ENCODE measurements at places on chromosomes 16 and 17.

DNA sequence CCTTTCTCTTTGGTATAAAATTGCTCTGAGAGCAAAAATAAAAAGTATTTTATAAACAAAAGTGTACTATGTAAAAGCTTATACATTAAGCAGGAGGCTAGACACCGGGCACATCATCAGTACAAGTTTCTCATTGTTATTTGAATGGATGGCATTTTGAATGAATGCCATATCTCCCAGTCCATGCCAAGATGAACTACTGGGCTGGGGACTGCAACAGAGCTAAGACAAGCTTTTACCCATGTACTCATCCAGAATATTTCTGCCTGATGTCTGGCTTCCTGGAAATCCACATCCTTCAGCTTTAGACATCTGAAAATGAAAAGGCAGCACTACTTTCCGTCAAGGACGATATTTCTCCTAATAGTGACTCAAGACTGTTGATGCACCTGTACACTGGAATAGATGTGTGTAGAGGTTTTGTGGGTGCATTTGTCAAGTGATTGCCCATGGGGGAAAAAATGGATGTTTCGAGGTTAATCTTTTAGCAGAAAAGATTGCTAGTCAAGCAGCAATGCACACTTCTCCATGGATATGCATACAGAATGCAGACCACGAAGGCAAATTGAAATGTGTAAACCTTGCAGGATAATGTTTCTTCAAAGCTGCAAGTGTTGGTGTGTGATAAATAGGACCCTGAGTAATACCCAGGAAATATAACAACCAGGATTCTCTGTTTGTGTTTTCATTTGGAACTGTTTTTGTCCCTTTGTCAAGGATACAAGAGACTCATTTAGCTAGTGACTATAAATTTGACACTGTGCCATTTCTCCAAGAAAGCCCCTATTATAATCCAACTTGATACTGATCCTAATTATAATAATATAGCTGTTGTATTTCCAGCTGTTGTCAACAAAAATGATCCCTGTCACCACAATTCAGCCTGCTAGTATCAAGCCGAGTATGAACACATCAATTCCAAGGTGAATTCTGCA is 173.8 kb downstream of the CDH8 start:
- no peak for DNase-seq

DNA sequence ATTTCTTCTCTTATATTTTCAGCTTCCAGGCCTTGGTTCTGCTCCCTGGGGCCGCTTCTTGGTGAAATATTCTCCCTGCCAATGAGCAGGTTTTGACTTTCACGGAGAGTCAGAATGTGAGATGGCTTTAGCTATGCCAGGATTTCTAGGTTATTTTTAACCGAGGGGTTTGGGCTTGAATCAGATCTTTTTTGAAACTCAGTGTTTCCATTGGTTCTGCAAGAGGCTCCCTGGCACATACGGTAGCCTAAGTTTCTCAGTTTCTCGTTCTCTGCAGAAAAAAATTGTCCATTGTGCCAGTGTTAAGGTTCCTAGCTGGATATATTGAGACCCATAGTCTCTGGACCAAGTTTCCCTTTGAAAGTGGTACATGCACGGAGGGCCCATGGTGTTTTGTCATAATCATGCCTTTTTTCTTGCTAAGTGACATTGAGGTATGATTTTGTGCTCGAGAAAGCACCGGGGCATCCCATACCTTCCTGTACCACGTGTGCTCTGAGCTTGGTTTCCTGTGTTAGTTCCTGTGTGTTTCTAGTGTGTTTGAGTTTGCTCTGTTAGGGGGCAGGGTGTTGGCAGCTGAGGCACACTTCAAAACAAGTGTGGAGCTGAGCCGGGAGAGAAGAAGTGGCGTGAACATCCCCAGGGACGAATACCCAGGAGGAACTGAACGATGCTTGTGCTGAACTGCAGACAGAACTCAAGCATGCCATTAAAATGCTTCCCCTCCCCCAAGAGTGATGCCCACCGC is 127.2 kb downstream of the HS3ST3B1 start:
- peak; percentile 68 for DNase-seq

DNA sequence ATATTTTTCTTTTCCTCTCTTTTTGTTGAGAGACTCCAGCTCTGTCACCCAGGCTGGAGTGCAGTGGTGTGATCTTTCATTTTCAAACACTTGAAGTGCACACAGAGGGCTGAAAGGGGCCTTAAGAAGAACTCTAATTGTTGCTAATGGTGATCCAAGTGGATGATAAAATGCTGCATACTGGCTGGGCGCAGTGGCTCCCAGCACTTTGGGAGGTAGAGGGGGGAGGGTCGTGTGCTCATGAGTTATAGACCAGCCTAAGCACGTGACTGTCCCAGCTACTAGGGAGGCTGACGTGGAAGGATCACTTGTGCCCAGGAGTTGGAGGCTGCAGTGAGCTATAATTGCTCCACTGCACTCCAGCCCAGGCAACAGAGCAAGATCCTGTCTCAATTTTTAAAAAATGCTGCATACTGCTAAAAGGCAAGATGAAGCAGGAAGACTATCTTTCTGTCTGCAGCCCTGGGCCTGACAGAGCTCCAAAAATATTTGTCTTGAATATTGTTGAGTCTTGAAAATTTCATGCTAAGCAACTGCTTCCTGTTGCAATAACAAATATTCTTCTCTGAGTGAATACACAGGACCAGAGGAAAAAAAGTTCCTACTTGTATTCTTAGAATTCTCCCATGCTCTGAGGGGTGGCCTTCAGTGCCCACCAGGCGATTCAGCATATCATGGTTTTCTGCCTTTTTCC is 63.7 kb upstream of the AKTIP start:
- no peak for DNase-seq

DNA sequence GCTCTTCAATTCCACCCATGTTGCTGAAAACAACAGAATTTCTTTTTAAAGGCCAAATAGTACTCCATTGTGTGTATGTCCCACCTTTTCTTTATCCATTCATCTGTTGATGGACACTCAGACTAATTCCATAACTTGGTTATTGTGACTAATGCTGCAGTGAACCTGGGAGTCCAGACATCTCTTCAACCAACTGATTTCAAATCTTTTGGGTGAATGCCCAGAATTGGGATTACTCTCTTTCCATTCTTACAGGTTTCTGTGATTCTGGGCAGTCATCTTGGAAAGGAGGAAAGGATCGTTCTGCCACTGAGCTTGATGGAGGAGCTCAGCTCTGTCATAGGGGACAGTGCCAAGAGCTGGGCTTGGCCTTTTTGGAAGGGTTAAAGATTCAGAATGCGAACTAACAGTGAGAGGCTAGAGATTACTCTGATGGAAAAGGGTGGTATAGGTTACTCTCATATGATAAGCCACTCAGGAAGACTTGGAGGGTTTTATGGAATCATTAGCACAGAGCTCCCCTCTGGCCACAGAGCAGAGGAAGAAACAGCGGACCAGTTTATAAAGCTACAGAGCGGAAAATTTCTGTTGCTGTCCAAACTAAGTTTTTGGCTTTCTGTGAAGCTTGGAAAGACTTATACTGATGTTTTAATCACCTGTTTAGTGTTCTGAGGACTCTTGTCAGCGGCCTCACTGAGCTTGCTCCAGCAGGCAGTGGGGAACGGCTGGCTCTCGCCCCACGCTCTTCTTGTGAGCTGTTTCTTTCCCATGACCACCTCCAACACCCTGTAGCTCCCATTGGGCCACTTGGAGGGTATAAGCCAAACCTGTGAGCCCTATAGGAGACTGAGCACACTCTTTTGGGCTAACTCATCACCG is 48.3 kb downstream of the HIC1 start:
- no peak for DNase-seq

GRCh38 chr16:15605839-15606517 is 37.0 kb downstream of the MARF1 start:
- DNase-seq: no peak

- no peak for DNase-seq
These were observed 741 bp upstream of the TLCD3A start for GRCh38 chr17:731644-732066.

DNA sequence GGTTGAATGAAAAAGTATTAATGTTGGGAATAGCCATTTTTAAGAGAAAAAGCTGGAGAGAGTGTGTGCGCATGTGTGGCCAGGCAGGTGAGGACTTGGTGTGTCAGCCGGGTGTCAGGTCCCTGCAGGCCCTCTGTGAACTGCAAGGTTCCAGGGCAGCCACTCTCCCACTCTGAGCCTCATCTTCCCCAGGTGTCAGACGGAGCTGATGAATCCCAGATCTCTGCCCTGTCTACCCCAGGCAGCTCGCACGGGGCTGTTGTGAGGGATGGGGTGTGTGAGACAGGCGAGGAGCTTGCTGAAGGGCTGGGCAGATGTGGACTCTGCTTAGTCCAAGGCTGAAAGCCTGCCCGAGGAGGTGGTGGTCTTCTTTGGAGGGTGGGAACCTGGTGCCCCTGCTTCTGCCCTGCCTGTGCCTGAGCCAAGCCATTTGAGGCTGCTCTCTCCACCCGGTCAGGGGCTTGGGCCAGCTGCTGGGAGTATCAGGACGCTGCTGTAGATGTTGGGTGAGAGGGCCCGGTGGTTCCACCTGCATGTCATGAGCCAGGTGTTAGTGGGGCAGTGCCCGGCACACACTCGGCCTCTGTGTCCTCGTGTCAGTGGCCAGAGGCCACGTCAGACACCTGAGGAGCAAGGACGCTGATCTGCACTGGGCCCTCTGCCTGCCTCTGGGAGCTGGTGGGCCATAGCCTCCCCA is 122.4 kb downstream of the RAB11FIP4 start:
- DNase-seq: no peak

- DNase-seq: no peak
These were observed 26.8 kb downstream of the MARCHF10 start for GRCh38 chr17:62781356-62781755.

DNA sequence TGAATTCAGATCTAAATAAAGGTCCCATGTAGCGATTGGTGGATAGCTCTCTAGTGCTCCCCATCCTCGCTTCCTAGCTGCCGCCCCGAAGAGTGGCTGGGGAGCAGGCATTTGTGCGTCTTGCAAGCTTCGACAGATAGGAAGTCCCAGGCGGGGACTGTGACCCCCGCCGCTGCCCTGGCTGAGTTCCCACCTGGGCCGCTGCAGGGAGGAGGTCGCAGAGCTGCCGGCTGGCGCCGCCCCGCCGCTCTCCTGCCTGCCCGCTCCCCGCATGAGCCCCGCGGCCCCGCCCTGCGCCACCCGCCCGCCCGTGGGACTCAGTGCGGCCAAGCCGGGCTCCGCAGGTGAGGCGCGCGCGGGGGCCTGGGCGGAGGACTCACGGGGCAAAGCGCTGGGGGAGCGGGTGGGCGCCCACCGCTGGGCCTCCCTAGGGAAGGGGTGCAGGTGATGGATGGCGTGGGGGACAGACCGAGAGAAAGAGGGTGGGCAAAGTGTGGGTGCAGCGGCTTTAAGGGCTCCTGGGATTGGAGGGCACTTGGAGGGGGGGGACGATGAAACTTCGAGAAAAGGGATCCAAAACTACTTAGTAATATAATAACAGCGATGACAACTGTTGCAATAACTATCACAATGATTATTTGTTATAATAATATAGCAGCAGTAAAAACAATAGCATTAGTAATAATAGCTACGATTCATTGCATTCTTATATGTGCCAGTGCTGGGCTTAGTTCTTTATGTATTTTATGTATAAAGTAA is at the start of gene OTOA:
TSS of gene OTOA (plus strand) at position 80 of the 759 bp plus-strand sequence. CDS start 14,547 bp downstream, outside the sequence.
- DNase-seq: no peak

DNA sequence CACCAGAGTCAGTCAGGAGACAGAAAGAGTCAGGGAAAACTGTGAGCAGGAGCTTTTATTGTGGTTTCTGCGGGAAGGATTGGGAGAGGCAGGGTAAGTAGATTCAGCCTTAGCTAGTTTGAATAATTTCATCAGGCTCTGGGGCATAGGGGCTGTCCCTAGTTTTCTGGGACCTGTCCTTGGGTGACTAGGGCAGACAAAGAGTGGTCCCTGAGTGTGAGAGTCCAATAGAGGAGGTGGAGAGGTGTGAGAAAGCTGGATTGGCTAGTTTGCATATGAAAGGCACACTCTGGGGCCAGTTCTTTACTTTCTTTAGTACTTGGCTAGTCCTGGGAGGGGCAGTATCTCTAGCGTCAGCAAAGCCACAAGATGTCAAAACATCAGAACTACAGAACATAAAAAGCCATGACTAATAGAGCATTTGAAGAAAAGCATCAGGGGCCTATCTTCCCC is 255.6 kb downstream of the HS3ST3A1 start:
- no peak for DNase-seq

DNA sequence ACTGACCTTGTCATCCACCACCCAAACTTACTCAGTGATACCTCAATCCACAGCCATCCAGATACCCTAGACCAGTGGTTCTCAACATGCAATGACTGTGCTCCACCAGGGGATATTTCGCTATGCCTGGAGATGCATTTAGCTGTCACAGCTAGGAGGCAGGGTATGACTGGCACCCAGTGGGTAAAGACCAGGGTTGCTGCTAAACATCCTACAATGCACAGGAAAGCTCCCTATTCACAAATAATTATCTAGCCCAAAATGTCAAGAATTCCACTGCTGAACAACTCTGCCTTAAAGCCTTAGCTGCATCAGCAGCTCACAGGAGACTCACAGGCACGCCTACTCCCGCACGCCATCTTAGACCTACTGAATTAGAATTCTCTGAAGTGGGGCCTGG is 212.6 kb downstream of the GRIN2A start:
- DNase-seq: no peak

- no peak for DNase-seq
These were observed 80.5 kb downstream of the TBC1D16 start for GRCh38 chr17:79955167-79955549.

DNA sequence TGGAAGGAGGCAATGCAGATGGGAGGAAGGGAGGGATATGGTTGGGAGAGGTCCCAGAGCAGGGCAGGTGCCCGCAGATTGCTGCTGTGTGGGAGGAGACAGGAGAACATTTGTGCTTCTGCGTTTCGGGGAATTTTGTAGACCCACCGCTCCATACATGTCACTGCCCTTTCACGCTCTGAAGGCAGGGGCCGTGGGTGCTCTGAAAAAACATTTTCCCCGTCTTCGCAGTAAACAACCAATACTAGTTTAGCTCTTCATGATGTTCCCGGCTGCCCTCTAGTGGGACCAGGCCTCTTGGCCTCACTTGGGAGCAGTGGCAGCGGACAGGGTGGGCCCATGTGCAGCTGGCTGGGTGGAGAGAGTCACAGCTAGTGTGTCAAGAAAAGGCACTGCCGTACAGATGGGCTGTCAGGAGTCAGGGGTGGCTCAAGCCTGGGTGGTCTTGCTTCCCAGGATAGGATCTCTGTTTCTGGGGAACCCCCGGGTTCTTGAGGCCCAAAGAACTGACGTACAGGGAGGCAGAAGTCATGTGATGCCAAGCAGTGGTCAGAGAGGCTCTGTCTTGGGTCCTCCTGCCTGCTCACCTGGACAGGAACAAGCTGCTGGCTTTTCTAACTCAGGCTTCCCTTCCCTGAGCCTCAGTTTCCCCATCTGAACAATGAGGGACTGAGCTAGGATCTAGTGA is 46.5 kb upstream of the CPNE2 start:
- DNase-seq: no peak

- no peak for DNase-seq
These were observed 197.7 kb upstream of the GSE1 start for GRCh38 chr16:85415196-85416090.
